Effector memory CD8-positive, alpha-beta T cell (primary cell): ENCODE measurements at places on chromosomes 5 and 9.

DNA sequence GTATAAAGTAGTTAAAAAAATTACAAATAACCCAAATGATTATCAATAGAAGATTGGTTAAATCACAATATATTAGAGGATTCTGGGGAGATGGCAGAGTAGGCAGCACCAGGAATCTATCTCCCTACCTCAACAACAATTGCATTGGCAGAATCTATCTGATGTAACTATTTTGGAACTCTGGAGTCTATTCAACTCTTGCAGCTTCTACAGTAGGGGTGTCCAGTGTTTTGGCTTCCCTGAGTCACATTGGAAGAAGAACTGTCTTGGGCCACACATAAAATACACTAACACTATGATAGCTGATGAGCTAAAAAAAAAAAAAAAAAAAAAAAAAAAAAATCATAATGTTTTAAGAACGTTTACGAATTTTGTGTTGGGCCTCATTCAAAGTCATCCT, 29.2 kb upstream of the ECM2 start:
- DNase-seq, result no peak

DNA sequence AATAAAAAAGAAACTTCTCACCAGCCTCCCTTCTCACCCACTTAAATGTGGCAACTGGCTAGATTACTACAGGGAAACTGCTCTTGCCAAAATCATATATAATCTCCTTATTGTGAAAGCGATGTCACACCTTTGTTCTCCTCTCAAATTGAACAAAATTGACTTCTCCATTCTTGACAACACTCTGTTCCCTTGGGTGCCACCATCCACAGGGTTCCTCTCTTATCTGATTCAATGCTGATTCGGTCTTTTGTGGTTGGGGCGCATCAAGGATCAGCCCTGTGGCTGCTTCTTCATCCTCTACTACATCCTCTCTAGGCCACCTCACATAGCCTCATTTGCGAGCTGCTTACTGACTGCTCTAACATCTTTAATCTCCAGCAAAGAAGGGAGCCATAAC, 86.1 kb downstream of the EDIL3 start:
- DNase-seq, result no peak

DNA sequence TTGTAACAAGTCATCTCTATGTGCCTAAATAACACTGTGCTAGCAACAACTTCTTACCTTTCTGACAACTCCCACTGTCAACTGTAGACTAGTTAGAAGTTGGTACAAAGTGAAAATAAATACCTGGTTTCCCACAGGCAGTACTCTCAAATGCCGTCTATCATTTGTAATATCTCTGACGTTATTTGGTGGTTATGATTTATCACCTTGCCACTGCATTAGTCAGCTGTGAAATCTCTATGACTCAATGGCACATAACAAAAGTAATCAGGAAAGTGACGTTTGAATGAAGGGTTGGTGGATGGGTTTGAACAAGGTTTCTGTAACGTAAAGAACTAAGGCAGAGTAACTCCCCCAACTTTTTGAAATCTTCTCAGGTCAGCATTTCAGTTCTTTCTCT, 592.3 kb downstream of the MAT2B start:
- DNase-seq, result no peak

- DNase-seq, result peak; percentile 56
Observed at GRCh38 chr5:172187118-172188032, 649 bp downstream of the STK10 start.

- no peak for DNase-seq
Observed at GRCh38 chr9:16143947-16144890, 591.4 kb downstream of the CCDC171 start.

GRCh38 chr9:92764381-92764987, at the start of gene BICD2:
Gene BICD2 (minus strand): TSS chr9:92764833. CDS start chr9:92764744, 89 bp downstream.
- no peak for DNase-seq

- DNase-seq, result no peak
Observed at GRCh38 chr5:165881259-165881658, 2375.8 kb downstream of the MAT2B start.

DNA sequence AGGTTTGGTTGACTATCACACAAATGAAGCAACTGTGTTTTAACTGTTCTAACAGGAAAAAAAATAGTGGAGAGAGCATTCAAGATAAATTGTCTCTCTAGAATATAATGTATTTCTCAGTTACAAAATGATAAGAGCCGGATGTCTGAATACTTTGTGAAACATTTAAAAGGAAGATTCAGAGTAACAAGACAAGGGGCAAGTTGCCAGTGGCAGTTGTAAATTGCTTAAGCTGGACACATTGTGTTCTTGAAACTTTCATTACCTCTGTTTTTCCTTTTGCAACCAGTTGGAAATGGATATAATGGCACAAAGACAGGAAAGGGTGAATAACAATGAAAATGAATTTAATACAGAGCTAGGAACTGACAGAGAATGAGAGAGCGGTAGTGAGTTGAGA, 15.2 kb upstream of the TBCA start:
- no peak for DNase-seq

GRCh38 chr9:126217797-126218196, 108.8 kb upstream of the MVB12B start:
- no peak for DNase-seq

DNA sequence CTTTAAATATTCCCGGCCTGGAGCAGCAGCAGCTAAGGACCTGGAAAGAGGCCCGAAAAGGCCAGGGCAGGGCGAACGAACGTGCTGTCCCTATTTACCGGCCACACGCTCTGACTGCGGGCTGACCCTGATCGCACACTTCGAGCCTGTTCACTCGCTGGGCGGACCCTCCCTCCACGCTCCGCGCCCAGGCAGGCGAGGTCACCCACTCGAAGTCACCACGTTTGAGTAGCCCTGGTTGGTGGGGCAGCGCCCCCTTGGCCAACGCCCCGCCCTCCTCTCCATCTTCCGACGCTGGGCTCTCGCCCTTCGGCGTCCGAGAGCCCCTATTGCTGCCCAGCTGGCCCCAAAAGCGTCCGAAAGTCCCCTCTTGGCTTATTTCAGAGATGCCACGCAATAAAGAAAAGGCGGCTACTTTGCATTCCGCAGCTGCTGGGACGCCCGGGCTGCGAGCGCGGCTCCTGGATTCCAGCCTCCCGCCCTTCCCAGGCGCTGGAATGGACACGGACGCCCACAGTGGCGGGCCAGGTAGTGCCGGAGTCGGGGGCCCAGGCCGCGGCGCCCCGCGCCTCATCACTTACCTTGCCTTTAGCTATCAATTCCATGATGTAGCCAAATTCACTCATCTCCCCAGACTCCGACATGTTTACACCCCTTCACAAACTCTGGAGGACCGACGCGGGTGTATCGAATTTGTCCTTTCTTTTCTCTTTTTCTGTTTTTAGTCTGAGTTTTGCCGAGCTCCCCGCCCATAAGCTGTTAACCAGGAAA, 9.9 kb upstream of the TRIM36 start:
- no peak for DNase-seq

DNA sequence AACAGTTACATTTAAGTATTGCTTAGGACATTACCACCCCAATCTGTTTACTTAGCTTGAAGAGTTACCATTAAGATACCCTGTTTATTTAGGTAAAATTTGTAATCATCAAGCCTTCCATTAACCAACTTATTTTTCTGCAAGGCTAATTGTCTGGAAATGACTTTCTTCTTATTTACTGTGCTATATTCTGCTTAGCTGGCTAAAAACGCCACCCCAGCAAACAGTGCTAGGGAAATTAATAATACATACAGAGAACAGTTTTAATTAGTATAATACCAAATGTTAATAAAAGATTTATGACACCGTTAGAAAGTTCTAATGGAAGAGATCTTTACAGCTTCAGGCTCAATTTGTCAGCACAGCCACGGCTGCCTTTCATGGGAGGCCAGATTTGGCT, 14.0 kb downstream of the TLX3 start:
- no peak for DNase-seq

DNA sequence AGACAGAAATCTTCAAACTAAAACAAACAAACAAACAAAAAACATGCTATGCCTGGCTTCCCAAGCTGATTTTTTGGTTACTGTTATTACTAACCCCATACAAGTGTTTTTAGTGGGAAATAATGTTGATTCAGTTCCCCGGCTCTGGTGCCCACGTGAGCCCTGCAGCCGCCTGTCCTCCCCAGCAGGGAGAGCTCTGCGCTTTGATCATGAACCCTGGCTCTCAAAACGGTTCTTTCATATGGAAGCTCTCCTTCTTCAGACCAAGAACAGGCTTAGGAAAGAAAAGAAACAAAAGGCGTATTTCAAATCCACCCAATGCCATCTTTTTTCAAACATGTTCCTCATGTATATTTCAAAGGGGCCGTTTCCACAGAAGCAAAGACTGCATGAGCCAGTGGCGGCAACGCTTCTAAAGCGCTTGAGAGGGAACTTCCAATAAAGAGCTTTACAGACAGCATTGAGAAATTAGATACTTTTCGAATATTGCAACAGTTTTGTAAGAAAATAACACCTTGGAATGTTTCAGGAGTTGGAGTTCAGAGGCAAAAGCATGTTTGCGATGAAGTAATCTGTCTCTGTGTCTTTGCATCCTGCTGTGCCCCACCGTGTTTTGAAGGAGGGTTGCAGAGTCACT, 74.8 kb downstream of the ICE1 start:
- peak; percentile 14 for DNase-seq

DNA sequence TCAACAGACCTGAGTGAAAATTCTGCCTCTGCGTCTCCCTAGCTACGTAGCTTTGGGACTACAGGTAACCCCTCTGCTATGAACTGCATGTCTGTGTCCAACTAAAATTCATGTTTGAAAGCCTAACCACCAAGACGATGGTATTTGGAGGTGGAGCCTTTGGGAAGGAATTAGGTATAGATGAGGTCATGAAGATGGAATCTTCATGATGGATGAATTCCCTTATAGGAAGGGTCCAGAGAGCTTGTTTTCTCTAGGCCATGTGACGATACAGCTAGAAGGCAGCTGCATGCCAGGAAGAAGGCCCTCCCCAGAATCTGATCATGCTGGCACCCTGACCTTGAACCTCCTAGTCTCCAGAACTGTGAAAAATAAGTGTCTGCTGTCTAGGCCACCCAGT, 296.4 kb downstream of the SLIT3 start:
- DNase-seq, result no peak

- DNase-seq, result peak; percentile 50
Observed at GRCh38 chr5:669111-669841, 23.9 kb downstream of the TPPP start.

GRCh38 chr5:35035271-35035670, 12.5 kb downstream of the AGXT2 start:
- DNase-seq, result no peak

GRCh38 chr9:33453286-33453860, 6.0 kb upstream of the AQP3 start:
- DNase-seq, result no peak
